ENCODE measurements at places on chromosomes 4 and X. TPM values are rescaled to one million over a fixed set of nuclear protein-coding genes. Genes with fewer than 3 reads are reported as not detected.

The PHOX2B gene
- total RNA-seq = not detected

The IL13RA2 gene
- not detected for total RNA-seq

The NFKB1 gene
- total RNA-seq = 5.7 TPM

The CENPVL2 gene
- 2.8 TPM for total RNA-seq

The GNRHR gene
- total RNA-seq = not detected

The ZDHHC15 gene
- total RNA-seq = 2.7 TPM

The TRIM60 gene
- total RNA-seq = not detected

The PRDM5 gene
- total RNA-seq = 21.7 TPM

The NOX1 gene
- total RNA-seq = not detected

The LRCH2 gene
- total RNA-seq = 6.6 TPM

The STS gene
- total RNA-seq = 3.6 TPM

The LPAR4 gene
- total RNA-seq = 6.4 TPM

The SHROOM4 gene
- total RNA-seq = 1.9 TPM

The MAPK10 gene
- total RNA-seq = 4.6 TPM

The SLC25A6 gene
- 553 TPM for total RNA-seq

The UCP1 gene
- not detected for total RNA-seq

The CFI gene
- total RNA-seq = not detected

The SSX2B gene
- not detected for total RNA-seq

The GC gene
- not detected for total RNA-seq
